Endothelial cell of umbilical vein (primary cell): ENCODE measurements at places on chromosomes 16 and 17. TPM values are rescaled to one million over a fixed set of nuclear protein-coding genes. Genes with fewer than 3 reads are reported as not detected.

TBC1D3C gene
- total RNA-seq, result not detected in 2 replicates

APOH gene
- not detected in 2 replicates for total RNA-seq

CDH11 gene
- 14.9 and 30.4 TPM in 2 replicates for total RNA-seq

SLC25A11 gene
- 50.2 and 58.2 TPM in 2 replicates for total RNA-seq

PDE6G gene
- 1.4 and 1.8 TPM in 2 replicates for total RNA-seq

ELMO3 gene
- 4.3 and 5.7 TPM in 2 replicates for total RNA-seq

SPAG9 gene
- 73.5 and 75.0 TPM in 2 replicates for total RNA-seq

SYCE1L gene
- total RNA-seq, result 13.7 and 28.6 TPM in 2 replicates

IRX3 gene
- total RNA-seq, result not detected in 2 replicates

SLC4A1 gene
- not detected in 2 replicates for total RNA-seq

ZPBP2 gene
- total RNA-seq, result not detected in 2 replicates

HS3ST6 gene
- not detected in 2 replicates for total RNA-seq

NPW gene
- total RNA-seq, result 3.3 and 3.9 TPM in 2 replicates

SERPINF2 gene
- 0.30 TPM in 1 of 2 replicates, not detected in the other for total RNA-seq

C16orf92 gene
- total RNA-seq, result not detected in 2 replicates

KIF2B gene
- total RNA-seq, result not detected in 2 replicates

UMOD gene
- total RNA-seq, result not detected in 2 replicates

CCDC200 gene
- total RNA-seq, result not detected in 2 replicates
